ENCODE measurements at places on chromosomes 7 and 10.

DNA sequence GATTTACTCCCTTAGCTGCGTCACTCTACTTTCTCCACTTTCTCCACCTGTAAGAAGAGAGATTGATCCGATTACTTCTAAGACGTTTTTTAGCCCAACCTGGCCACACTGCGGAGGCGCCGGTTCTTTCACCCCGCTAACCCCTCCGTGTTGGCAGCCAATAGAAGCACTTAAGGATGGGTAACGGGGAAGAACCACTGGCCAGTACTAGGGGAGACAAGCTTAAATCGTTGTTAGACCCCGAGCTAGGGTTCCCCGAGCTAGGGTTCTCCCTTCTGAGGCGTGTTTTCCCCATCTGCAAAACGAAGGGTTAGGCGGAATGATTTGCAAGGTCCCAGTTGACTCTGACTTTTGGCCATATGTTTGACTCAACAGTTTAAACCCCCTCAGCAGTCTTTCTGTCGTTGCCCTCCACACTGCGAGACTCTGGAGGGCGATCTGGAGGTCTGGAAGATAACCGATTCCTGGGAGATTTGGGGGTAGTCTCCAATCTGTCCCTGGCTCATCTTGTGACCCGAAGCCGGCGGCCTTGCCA lies 644 bp downstream of the UMAD1 start:
- DNase-seq: no peak

DNA sequence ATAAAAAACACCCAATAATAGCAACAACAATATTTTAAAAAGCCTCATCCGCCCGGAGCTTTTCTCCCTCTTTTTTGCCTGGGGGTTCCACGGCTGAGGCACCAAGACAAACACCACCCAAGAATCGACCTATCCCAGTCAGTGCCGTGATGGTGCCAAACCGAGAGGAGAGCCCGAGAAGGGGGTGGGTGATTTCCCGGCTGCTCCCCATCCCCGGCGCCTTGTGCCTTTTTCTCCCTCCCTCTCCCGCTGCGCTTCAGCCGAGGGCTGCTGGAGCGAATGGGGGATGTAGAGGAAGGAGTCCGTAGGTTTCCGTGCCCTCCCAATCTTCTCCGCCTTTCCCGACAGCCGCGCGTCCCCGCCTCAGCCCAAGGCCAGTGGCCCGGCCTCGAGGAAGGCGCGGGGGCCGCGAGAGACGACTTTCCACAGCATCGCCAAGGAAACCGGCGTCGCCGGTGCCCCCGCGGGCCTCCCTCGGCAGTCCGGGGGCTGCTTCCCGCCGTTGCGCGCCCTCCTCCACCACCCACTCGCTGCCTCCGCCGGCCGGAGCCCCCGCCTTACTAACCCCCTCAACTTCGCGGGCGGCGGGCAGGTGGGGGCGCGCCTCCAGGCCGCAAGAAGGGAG lies 1.3 kb downstream of the EGR2 start:
- DNase-seq: no peak

DNA sequence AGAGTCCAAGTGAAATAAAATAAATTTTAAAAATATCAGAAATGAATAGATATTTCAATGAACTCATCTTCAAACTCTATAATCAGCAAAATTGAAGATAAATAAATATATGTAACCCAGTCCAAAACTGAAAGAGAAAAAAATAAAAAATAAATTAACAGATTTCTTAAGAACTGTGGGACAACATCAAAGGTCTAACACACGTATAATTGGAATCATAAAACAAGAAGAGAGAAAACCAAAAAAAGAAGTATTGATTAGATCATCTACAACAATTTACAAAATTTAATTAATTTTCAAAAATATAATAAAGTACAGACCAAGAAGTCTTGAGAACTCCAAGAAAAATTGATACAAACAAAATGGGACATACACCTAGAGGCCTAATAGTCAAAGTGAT lies 625.8 kb upstream of the SORCS1 start:
- no peak for DNase-seq

- DNase-seq: no peak
Measured at GRCh38 chr7:154877031-154877430, 125.9 kb downstream of the PAXIP1 start.

GRCh38 chr7:41241641-41242040 lies 461.2 kb downstream of the INHBA start:
- DNase-seq: no peak

DNA sequence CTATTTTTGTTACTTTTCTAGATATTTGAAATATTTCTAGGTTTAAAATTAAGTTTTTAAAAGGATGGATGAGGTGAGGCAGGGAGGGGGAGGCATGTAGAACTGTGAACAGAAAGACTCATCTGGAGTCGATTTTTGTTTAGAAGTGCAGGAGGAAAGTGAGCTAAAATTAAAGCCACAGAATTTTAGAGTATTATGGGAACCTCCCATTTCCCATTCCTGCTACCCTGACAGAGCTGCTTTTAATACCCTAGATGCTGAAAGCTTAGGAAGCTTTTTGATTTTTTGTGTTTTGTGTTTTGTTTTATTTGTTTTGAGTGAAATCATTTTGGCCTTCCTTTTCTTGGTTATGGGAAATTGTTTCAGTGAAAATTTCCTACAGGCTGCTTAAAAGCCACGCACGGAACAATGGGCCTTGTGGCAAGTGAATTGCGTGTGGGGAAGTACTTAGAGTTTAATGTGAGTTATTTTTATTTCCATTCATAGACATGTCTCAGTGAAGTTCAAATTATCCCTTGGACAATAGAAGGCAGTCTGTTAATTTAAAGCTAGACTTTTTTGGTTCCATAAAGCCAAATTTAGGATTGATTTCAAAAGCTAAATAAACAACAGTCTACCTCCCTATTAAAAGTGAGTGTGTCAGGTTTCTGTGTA lies 102.0 kb upstream of the HDAC9 start:
- DNase-seq: no peak

DNA sequence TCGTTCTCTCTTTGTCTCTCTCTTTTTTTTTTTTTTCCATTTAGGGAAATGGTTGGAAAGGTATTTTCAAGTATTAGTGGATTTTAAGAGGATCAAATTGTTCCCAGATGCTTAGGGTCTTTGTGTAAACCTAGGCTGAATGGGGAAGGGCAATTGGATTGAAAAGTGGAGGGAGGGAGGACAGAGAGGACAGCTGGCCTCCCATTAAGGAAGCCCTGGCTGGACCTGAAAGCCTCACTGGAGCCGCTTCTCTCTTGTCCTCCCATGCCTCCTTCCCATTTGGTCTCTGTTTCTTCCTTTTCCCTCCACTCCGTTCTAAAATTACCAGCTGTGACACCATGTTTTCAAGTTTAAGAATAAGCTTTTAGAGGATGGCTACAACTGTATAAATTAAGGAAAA lies 104.1 kb downstream of the TACC2 start:
- DNase-seq: no peak

- no peak for DNase-seq
Measured at GRCh38 chr7:134126146-134126545, 994 bp upstream of the LRGUK start.

DNA sequence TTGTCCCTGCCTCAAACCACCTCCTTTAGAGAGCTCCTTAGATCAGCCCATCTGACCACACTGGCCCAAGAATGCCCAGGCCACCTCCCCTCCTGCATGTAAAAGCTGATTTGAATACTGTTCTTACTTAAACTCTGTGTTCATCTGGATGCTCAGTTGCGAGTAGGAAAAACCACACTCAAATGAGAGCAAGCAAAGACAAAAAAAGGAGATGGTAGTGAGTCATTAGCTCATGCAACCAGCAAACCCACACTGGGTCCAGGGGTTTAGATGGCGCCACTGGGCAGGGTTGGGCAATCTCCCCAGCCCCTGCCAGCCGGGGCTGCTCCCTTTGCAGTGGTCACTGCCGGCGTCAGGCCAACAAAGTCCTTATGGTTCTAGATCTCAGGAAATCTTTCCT lies 32.7 kb downstream of the TSPAN15 start:
- no peak for DNase-seq

GRCh38 chr10:124117511-124117785 lies 24.1 kb upstream of the CHST15 start:
- DNase-seq: no peak

DNA sequence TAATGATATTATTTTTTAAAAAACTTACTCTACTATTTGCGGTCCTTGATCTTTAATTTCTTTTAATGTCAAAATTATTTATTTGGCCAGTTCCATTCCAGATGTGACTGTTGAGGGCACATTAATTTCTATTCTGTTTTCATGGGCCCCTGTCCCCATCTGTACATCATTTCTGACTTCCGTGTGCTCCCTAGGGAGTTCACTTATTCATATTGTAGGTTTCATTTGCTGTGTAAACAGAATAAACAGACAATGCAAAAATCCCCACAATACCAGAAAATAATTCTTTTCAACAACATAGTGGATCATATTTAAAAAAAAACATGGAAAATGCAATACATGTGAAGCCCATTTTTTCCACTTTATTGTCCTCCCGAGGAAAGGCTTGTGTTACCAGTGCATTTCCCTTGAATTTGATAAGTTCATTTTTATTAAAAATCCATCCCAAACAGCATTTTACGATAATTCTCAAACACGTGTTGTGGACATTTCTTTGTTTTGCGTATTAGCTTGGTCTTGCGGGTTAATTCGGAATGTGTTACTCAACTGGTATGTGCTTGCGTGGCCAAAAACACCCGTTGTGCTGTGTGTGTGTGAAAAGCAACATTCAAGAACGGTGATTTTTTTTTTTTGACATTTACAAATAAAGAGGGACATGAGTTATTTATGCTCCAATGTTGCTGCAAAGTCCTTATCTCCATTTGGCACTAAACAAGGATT lies 138.4 kb downstream of the MGMT start:
- no peak for DNase-seq

- no peak for DNase-seq
Measured at GRCh38 chr10:104309980-104310978, 28.0 kb downstream of the ITPRIP start.

- no peak for DNase-seq
Measured at GRCh38 chr7:139071680-139072079, 35.8 kb upstream of the ZC3HAV1L start.

Measured in stimulated activated CD8-positive, alpha-beta memory T cell treated with anti-CD3 and anti-CD28 coated beads, Interleukin-7, amount 100 ng/mL, for 48 hours (primary cell).